ENCODE measurements at places on chromosomes 7 and 10.

- no peak for DNase-seq
Measured at GRCh38 chr7:20798694-20799121, 12.0 kb upstream of the SP8 start.

GRCh38 chr7:151080067-151080521 is 515 bp downstream of the FASTK start:
- DNase-seq, result no peak

DNA sequence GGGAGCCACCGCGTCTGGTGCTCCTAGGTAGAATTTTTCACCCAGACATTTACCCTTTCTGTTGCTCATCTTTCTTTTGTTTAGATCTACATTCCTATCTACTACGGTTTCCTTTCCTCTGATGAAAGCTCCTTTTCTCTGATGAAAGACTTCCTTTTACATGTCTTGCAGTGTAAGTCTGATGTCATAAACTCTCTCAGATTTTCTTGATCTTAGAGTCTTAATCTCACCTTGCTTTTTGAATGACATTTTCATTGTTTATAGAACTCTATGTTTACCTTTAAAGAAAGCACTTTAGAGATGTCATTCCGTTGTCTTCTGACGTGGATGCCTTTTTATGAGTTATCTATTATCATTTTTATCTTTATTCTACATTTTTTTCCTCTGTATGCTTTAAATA is 171.8 kb upstream of the MTPN start:
- DNase-seq, result no peak

DNA sequence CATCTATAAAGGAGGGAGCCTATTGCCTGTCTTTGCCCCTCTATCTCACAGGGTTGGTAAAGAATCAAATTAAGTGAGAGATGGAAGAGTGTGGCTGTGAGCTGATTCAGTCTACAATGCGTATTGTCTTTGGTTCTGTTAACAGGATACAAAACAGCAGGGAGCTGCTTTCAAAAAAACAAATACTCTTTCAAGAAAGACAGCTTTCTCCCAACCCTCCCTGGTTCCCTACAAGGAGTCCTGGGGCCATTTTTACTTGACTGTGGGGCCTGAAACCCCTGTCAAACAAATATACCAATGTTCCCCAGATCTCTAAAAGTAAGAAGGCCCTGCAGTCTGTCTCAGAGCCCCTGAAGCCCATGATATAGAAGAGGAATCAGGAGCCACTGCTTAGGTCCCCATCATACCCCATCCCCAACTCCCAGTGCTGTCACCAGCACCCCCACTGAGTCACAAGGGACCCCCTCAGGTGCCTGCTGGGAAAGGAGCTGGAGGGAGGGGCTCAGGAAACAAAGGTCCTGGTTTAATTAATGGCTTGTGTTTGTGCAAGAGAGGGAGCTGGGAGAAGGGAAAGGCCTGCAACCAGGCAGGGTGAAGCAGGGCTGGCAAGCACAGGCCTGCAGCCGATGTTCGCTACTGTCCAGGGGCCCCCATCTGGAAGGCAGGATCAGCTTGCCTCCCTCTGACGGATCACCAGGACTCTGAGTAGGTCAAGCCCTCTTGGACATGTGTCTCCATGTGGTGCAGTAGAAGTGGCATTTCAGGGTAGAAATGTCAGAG is 182.0 kb upstream of the GHITM start:
- DNase-seq, result no peak

GRCh38 chr10:128897401-128898129 is 569.5 kb upstream of the MGMT start:
- DNase-seq, result no peak

- no peak for DNase-seq
Measured at GRCh38 chr10:282294-283139, 147.3 kb downstream of the ZMYND11 start.

DNA sequence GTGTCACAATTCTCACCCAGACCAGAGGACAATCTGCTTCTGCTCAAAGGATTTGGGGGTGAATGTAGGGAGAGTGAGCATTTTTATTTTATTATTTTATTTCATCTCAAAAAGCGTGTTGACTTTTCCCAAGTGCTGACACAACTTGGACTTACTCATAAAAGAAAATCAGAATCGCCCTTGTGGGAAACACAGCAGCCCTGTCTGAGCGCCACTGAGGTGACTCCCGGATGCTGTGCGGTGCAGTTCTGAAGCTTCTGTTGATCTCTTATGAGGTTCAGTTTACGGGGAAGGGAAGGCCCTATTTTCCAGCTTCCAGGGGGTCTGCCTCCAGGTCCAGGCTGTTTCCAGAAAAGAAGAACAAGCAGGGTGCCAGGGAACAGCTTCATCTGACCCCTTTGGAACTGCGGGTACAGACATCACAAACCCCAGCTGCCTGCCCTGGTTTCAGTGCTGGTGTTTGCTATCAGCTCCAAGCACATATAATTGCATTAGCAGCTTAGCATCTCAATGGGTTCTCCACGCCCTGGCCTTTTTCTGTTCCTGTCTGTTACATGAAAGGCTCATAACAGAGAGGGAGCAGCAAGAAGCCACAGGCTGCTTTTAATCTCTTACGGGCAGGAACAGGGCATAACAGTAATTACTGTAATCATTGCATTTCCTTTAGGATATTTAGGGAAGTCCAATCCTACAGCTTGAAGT is 52.4 kb downstream of the PARP12 start:
- DNase-seq, result no peak

DNA sequence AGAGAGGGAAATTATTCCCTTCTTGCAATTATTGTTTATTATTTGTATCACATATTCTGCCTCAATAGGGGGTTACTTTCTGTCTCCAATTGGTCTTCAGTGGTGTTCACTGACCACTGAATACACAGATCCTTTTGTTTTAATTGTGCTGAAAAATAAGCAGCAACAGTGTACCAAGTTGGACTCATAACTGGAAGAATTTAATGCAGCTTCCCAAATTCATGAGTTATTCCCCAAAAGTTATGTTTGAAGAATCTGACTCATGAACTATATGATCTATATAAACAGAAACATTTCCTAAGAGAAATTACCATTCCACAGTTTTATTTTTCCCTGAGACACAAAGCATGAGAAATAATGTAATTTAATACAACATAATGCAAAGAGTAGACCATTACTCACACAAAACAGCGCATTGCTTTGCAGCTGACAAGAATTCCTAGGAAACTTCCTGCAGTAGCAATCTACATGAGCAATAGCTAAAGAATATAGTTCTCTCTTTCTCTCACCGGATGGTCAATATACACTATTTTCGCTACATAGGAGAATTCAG is 479.2 kb downstream of the HTR7 start:
- DNase-seq, result no peak

DNA sequence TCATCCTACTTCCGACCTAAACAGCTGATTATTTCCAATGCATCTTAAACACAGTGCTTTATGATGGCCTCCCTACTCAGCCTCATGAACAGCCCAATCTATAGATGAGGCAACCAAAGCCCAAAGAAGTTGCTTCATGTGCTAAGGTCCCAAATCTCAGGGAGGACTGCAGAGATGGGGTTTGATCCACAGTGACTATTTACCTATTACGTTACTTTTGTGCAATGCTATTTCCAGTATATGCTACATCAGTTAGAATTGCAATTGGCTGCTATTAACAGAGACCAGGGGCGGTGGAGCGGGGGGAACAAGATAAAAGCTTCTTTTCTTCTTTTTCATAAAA is 153.0 kb upstream of the TNS3 start:
- DNase-seq, result no peak

DNA sequence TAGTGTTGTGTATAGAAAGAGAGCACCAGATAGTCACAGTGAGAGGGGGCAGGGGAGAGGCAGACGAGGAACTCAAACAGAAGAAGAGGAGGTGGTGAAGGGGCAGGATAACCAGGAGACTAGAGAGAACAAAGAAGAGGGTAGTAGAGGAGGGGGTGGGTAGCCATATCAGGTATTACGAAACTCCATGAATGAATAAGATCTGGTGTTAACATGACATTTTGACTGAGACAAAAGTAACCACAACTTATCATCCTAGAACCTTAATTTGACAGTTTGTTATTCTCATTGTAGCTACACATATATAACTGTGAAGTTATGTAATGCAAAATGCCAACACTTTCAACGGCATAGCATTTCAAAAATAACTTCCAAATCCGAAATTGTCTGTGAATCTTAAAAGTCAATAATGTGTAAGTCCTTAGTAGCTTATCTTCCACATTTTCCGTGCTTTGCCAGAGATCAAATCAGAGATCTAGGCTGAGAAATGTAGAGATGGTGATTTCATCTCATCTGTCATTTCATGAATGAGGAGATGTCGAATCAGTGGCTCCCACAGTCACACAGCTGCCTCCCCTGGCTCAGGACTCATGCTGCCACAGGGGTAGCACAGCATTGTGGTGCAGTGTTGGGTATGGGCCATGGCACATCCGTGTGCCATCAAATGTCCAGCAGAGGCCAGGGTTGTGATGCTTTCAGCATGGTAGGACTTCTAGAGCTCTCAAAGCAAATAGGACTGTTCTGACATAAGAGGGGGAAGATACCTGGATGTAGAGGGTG is 202.1 kb downstream of the HECW1 start:
- DNase-seq, result no peak

Measured in GM12864 (cell line).